ENCODE measurements at places on chromosomes 4 and X. TPM values are rescaled to one million over a fixed set of nuclear protein-coding genes. Genes with fewer than 3 reads are reported as not detected.

GRCh38 chr4:84342161-84342560 lies 156.9 kb downstream of the NKX6-1 start:
- DNase-seq, result no peak

DNA sequence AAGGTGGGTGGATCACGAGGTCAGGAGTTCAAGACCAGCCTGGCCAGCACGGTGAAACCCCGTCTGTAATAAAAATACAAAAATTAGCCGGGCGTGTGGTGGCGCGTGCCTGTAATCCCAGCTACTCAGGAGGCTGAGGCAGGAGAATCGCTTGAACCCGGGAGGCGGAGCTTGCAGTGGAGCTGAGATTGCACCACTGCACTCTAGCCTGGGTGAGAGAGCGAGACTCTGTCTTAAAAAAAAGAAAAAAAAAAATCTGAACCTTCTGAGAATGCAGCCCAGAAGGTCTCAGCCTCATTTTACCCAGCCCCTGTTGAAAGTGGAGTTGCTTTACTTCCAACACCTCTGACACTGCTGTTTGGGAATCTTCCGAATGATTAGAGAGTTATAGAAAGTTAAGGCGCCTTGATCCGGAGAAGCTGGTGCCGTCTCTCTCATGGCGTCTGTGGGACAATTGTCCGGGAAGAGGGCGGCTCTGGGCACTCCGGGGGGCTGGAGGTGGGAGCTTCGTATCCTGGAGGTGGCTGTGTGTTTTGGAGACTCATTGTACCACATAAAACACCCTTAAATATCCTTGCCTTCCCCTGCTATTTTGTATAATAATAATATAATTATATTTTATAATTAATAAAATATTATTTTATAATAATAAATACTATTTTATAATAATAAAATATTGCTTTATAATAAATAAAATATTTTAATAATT lies 92.7 kb upstream of the PPP2R3B start:
- DNase-seq, result no peak

DNA sequence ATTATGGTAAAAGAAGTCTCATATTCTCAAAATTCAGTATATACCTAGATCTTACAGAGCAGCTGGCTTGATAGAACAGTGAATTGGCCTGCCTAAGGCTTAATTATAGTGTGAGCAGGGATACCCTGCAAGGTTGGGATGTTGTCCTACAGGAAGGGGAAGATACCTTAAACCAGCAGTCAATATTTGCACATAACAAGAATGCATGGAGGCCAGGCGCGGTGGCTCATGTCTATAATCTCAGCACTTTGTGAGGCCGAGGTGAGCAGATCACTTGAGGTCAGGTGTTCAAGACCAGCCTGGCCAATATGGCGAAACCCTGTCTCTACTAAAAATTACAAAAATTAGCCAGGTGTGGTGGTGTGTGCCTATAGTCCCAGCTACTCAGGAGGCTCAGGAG lies 58.7 kb upstream of the ABCG2 start:
- no peak for DNase-seq

GRCh38 chrX:41192880-41193279 lies 107.6 kb downstream of the USP9X start:
- DNase-seq, result no peak

DNA sequence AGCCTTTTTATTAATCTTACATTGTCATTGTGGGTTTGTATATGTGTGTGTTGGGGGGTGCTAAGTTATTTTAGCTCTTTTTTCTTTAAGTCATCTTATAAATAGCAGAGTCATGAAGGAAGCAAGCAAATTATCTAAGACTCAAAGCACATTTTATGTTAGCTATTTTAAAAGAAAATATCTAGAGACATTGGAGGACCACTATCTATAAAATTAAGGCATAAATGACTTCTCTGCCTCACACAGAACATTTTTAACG lies 3.7 kb upstream of the PPBP start:
- no peak for DNase-seq

DNA sequence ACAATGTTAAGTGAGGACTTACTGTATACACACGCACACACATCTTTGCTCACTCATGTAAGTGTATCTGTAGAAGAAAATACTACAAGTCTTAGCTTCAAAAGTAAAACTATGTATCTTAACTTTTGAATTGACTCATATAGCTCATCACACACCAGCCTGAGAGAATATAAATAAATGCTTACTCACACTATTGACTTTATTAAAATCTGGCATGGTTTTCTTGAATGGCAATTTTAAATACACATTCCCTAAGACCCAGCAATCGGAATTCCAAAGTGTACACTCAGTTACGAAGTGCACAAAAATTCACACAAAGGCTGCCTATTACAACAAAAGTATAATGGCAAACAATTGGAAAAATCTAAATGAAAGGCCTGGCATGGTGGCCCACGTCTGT lies 2.0 kb downstream of the ERCC6L start:
- DNase-seq, result no peak

Gene NIPAL1
- polyA plus RNA-seq, result 5.6 TPM

All from muscle of arm (tissue), 14 donors.